Testis (tissue), 5 donors: ENCODE measurements at places on chromosomes 4 and X. TPM values are rescaled to one million over a fixed set of nuclear protein-coding genes. Genes with fewer than 3 reads are reported as not detected.

Gene HAUS3
- total RNA-seq, result 40.1 TPM

Gene CYTL1
- total RNA-seq, result 0.39 TPM

Gene PARM1
- total RNA-seq, result 40.1 TPM

Gene BGN
- total RNA-seq, result 76.5 TPM

Gene CXCL3
- not detected for total RNA-seq

Gene SRPX
- total RNA-seq, result 5.1 TPM

Gene CORIN
- 4.7 TPM for total RNA-seq

DNA sequence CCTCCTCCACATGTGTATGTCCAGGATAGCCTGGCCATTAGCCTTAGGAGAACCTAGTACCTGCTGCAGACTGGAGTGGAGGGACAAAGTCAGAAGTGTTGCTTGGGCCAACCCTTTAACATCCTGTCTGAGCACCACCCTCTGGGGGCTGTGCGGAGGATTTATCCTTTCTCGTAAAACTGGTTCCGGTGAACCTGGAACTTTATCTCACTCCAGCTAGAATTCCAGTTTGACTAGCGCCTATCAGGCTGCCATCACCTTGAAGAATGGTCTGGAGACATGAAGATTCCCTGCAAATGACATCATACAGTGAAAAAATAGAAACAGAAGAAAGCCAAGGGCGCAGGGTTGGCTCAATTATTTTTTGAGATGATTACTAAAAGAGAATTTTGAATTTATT, 4.0 kb downstream of the TCEAL8 start:
- H3K27me3 ChIP-seq, result no peaks in the 10 kb centered on the region
- no peaks in the 10 kb centered on the region for H3K36me3 ChIP-seq
- DNase-seq, result no peak
- no peak overlapping the region for H3K4me3 ChIP-seq
- no peaks in the 10 kb centered on the region for H3K4me1 ChIP-seq

GRCh38 chrX:50495616-50496015, 25.0 kb upstream of the DGKK start:
- H3K4me3 ChIP-seq, result no peak overlapping the region
- no peak overlapping the region for H3K27ac ChIP-seq
- no peaks in the 10 kb centered on the region for H3K36me3 ChIP-seq

GRCh38 chr4:153146031-153146430, 58.2 kb upstream of the TRIM2 start:
- no peaks in the 10 kb centered on the region for H3K36me3 ChIP-seq
- no peak overlapping the region for H3K4me3 ChIP-seq
- DNase-seq, result no peak
- H3K27ac ChIP-seq, result no peak overlapping the region

GRCh38 chr4:2045518-2045951, 13.6 kb upstream of the NAT8L start:
- no peak for DNase-seq
- H3K4me3 ChIP-seq, result no peak overlapping the region
- H3K27me3 ChIP-seq, result no peaks in the 10 kb centered on the region

- H3K4me3 ChIP-seq, result no peak overlapping the region
- H3K27ac ChIP-seq, result no peak overlapping the region
- no peaks in the 10 kb centered on the region for H3K4me1 ChIP-seq
- H3K36me3 ChIP-seq, result no peaks in the 10 kb centered on the region
- H3K27me3 ChIP-seq, result no peaks in the 10 kb centered on the region
Observed at GRCh38 chr4:108702960-108703359, 52.6 kb downstream of the OSTC start.

DNA sequence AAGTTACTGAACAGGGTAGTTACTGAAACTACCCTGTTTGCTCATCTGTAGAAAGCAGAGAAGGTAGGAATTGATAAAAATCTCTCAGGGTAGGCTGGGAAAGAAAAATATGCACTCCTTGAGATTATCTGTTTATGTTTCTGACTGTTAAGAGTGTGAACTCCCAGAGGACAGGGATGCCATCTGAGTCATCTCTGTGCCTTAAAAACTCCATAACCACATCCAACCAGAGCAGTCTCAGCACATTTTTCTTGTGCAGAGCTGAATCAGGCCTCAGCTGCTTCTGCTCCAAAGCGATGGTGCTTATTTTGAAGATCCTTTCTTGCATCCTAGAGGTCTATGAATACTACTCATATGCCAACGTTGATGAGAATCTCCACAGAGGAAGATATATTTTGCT, 9.9 kb downstream of the CENPVL3 start:
- no peaks in the 10 kb centered on the region for H3K36me3 ChIP-seq
- H3K27ac ChIP-seq, result no peak overlapping the region
- no peaks in the 10 kb centered on the region for H3K27me3 ChIP-seq
- no peak for DNase-seq
- H3K4me1 ChIP-seq, result no peaks in the 10 kb centered on the region
- H3K4me3 ChIP-seq, result no peak overlapping the region

- no peak overlapping the region for H3K4me3 ChIP-seq
- no peaks in the 10 kb centered on the region for H3K27me3 ChIP-seq
- DNase-seq, result no peak
- H3K27ac ChIP-seq, result no peak overlapping the region
Observed at GRCh38 chr4:111873801-111874200, 271.5 kb upstream of the FAM241A start.

- no peak overlapping the region for H3K27ac ChIP-seq
- no peak overlapping the region for H3K4me3 ChIP-seq
- H3K36me3 ChIP-seq, result no peaks in the 10 kb centered on the region
- no peaks in the 10 kb centered on the region for H3K4me1 ChIP-seq
Observed at GRCh38 chrX:150409486-150409885, 46.4 kb downstream of the MAMLD1 start.

DNA sequence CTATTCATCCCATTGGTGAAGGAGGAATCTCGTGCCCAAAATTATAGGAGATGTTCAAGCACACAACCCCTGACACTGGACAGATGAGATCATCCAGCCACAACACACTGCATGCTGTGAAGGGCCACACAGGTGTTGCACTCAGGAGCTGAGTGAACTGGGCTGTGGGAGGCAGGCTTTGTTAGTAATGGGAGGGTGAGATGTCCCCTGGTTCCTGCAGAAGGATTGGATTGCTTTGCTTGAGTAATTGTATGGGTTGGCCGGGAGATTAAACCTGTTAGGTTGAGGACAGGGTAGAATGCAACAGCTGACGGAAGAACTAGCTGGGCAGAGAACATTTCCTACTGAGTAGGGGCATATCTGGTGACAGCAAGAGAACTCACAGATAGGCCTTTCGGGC, 152.2 kb downstream of the TACR3 start:
- DNase-seq, result no peak
- no peaks in the 10 kb centered on the region for H3K27me3 ChIP-seq
- no peak overlapping the region for H3K4me3 ChIP-seq
- H3K4me1 ChIP-seq, result no peaks in the 10 kb centered on the region
- no peaks in the 10 kb centered on the region for H3K36me3 ChIP-seq
- no peak overlapping the region for H3K27ac ChIP-seq

DNA sequence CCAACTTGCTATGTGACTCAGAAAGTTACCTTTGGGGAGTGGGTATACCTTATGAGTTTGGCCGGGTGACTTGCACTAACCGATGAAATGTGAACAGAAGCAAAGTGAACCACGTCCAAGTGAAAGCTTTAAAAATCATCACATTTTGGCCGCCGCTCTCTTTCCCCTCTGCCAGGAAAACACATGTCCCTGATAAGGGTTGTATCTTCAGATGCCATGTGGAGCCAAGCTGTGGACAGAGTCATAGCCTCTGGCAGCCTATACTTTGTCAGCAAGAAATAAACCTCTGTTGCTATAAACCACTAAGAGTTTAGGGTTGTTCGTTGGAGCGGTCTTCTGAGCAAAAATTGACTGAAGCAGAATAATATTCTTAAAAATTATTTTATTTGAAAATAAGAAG, 92.3 kb downstream of the PRDM5 start:
- H3K4me1 ChIP-seq, result no peaks in the 10 kb centered on the region
- H3K27me3 ChIP-seq, result no peaks in the 10 kb centered on the region
- no peak overlapping the region for H3K4me3 ChIP-seq

- H3K4me1 ChIP-seq, result no peaks in the 10 kb centered on the region
- DNase-seq, result no peak
- no peaks in the 10 kb centered on the region for H3K36me3 ChIP-seq
- H3K4me3 ChIP-seq, result no peak overlapping the region
- no peak overlapping the region for H3K27ac ChIP-seq
Observed at GRCh38 chrX:37796310-37796709, 16.5 kb downstream of the CYBB start.

- DNase-seq, result no peak
- H3K4me1 ChIP-seq, result no peaks in the 10 kb centered on the region
- no peak overlapping the region for H3K27ac ChIP-seq
- H3K36me3 ChIP-seq, result no peaks in the 10 kb centered on the region
- no peaks in the 10 kb centered on the region for H3K27me3 ChIP-seq
- H3K4me3 ChIP-seq, result peak overlapping the region; percentile 48
Observed at GRCh38 chrX:137565318-137565904, 516 bp upstream of the ZIC3 start.

GRCh38 chr4:156663663-156664062, 307.9 kb downstream of the PDGFC start:
- no peak for DNase-seq
- no peak overlapping the region for H3K27ac ChIP-seq
- no peaks in the 10 kb centered on the region for H3K36me3 ChIP-seq
- H3K27me3 ChIP-seq, result no peaks in the 10 kb centered on the region
- no peak overlapping the region for H3K4me3 ChIP-seq

DNA sequence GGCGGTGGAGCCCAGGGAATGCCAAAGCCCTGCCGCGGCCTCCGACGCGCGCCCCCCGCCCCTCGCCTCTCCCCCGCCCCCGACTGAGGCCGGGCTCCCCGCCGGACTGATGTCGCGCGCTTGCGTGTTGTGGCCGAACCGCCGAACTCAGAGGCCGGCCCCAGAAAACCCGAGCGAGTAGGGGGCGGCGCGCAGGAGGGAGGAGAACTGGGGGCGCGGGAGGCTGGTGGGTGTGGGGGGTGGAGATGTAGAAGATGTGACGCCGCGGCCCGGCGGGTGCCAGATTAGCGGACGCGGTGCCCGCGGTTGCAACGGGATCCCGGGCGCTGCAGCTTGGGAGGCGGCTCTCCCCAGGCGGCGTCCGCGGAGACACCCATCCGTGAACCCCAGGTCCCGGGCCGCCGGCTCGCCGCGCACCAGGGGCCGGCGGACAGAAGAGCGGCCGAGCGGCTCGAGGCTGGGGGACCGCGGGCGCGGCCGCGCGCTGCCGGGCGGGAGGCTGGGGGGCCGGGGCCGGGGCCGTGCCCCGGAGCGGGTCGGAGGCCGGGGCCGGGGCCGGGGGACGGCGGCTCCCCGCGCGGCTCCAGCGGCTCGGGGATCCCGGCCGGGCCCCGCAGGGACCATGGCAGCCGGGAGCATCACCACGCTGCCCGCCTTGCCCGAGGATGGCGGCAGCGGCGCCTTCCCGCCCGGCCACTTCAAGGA, at the start of gene FGF2:
Gene FGF2 (plus strand): TSS at position 279 of the 705 bp plus-strand sequence. CDS start 344 bp downstream, at position 623.
- peak within 1 kb of the TSS; percentile 79 for H3K4me3 ChIP-seq
- peaks cover 12% of the 10 kb centered on the region for H3K4me1 ChIP-seq
- no peaks in the 10 kb centered on the region for H3K27me3 ChIP-seq
- peak; percentile 72 for DNase-seq
- H3K36me3 ChIP-seq, result no peaks in the 10 kb centered on the region
- H3K27ac ChIP-seq, result peak within 1 kb of the TSS; percentile 87

DNA sequence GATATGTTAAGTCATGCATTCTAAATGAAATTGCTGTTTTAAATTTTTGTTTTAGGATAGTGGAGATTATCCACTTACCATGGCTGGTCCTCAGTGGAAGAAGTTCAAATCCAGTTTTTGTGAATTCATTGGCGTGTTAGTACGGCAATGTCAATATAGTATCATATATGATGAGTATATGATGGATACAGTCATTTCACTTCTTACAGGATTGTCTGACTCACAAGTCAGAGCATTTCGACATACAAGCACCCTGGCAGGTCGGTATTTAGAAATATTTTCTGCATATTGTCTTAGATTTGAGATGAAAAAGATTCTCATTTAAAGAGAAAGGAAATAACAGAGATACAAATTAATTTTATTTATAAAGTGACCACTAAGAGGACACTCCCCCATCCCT, 83.6 kb downstream of the STAG2 start:
- H3K4me1 ChIP-seq, result no peaks in the 10 kb centered on the region
- no peak overlapping the region for H3K27ac ChIP-seq
- H3K4me3 ChIP-seq, result no peak overlapping the region
- H3K36me3 ChIP-seq, result no peaks in the 10 kb centered on the region

- H3K36me3 ChIP-seq, result no peaks in the 10 kb centered on the region
- DNase-seq, result no peak
- no peak overlapping the region for H3K27ac ChIP-seq
- peaks cover 23% of the 10 kb centered on the region for H3K4me1 ChIP-seq
- no peak overlapping the region for H3K4me3 ChIP-seq
Observed at GRCh38 chr4:169246957-169247396, 23.8 kb downstream of the SH3RF1 start.

GRCh38 chr4:93303440-93303839, 525.1 kb upstream of the ATOH1 start:
- H3K27ac ChIP-seq, result no peak overlapping the region
- H3K4me3 ChIP-seq, result no peak overlapping the region
- no peaks in the 10 kb centered on the region for H3K27me3 ChIP-seq
- no peak for DNase-seq
- H3K4me1 ChIP-seq, result no peaks in the 10 kb centered on the region
- no peaks in the 10 kb centered on the region for H3K36me3 ChIP-seq

- no peak for DNase-seq
- no peaks in the 10 kb centered on the region for H3K27me3 ChIP-seq
- H3K4me1 ChIP-seq, result peaks cover 8% of the 10 kb centered on the region
- H3K36me3 ChIP-seq, result no peaks in the 10 kb centered on the region
- no peak overlapping the region for H3K4me3 ChIP-seq
Observed at GRCh38 chr4:94305466-94306225, 37.0 kb downstream of the HPGDS start.
